T-helper 17 cell (primary cell): ENCODE measurements at places on chromosomes 11 and 22. TPM values are rescaled to one million over a fixed set of nuclear protein-coding genes. Genes with fewer than 3 reads are reported as not detected.
A peak's percentile ranks its signal among the peaks of the same experiment; 100 is the strongest.

FOLR1 gene
- total RNA-seq: not detected

- DNase-seq: no peak
Measured at GRCh38 chr11:131808470-131808869, 438.1 kb downstream of the NTM start.

TMEM191C gene
- 3.4 TPM for total RNA-seq

PTPRCAP gene
- total RNA-seq: 170 TPM

DNA sequence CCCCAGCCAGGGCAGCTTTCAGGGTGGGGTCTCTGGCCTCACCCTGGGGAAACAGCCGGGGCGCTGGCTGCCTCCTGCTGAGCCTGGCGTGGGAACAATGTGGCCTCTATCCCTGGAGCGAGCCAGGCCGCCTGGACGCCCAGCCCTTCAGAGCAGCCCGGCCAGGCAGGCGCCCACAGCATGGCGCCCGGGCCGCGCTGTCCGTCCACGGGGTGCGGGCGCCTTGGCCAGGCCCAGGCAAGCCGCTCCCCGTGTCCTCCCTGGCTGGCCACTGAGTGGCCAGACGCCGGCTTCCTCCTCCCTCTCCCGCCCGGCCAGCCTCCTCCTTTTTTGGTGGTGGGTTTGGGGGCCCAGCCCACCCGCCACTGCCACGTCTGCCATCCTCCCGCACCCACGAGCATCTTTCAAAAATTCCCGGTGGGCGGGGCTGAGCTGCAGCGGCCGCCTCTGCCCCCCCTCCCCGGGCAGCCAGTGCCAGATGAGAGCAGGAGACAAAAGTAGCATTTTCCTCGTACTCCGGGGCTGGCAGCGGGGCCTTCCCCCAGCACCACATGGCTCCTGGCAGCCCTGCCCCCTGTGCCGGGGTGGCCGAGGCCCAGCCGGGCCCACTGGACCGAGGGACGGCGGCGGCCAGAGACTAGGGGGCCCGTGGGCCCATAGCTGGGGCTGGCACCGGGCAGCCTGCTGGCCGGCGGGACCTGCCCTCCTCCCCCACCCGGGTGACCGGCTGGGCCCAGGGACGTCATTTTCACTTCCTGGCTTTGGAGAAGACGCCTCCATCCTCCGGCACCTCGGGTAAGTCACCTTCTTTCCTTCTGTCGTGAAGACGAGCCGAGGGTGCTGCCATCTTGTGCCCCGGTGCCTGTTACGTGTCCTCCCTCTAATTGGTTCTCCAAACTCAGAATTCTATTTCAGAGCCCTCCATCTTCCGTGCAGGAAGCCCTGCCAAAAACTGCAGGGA is 70.2 kb upstream of the PPARA start:
- DNase-seq: peak; percentile 6

TRIM5 gene
- total RNA-seq: 9.9 TPM
